Large intestine (tissue), 12 donors: ENCODE measurements at places on chromosomes 5 and 9.

GRCh38 chr5:141623611-141624010 lies 4.8 kb upstream of the DIAPH1 start:
- no peak for DNase-seq

DNA sequence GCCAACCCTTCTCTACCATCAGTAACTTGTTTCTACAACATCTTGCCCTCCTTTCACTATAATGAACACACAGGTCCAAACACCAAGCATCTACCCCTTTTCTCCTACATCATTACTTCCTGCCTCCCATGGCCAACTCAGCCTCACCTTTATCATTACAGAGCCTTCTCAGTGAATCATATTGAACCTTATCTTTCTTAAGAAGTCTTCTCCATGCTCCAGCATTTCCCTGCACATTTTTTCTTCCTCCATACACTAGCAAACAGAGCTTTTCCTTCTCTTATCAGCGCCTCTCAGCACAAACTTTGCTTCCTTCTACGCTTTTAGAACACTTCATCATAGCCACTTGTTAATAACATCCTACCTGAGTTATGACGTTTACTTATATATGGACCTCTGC lies 148.2 kb downstream of the ARL15 start:
- DNase-seq, result no peak

DNA sequence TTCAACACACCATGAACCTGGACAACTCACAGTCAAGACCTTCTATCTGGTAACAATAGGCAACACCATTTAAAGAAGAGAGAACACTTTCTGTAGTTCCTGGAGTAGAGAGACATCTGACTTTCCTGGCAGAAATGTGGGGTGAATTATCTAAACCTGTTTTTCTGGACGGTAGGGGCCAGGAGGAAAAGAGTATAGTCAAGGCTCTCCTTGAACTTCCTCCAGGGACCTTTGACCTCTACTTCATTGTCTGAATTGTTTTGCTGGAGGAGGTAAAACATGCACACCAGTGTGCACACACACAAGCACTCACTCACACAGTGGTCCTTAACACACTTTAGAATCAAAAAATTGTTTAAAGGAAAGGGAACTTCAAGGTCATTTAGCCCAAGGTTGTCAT lies 13.2 kb downstream of the S100Z start:
- peak; percentile 69 for DNase-seq

DNA sequence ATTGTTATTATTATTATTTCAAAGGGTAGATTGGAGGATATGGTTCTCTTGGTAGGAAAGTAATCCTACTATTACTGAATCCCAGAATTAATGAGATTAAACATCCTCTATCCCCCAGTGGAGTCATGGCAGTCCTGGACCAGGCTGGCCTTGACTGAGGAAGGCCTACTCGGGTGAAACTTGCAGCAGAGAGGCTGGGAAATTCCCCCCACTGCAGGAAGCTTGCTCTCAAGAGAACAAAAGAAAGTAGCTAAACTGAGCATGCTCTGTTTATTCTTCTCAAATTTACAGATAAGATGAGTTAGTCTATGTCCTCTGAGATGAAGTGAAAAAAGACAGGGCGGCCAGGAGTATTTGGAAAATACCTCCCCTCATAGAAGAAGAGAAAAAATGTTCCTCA lies 233.9 kb upstream of the RPS23 start:
- no peak for DNase-seq

- DNase-seq, result no peak
These were observed 847 bp upstream of the GABRB2 start for GRCh38 chr5:161547406-161547737.

GRCh38 chr9:35107297-35108290 lies 4.7 kb upstream of the STOML2 start:
- no peak for DNase-seq

- DNase-seq, result no peak
These were observed 4.3 kb downstream of the ATP6V1G1 start for GRCh38 chr9:114591849-114592248.

DNA sequence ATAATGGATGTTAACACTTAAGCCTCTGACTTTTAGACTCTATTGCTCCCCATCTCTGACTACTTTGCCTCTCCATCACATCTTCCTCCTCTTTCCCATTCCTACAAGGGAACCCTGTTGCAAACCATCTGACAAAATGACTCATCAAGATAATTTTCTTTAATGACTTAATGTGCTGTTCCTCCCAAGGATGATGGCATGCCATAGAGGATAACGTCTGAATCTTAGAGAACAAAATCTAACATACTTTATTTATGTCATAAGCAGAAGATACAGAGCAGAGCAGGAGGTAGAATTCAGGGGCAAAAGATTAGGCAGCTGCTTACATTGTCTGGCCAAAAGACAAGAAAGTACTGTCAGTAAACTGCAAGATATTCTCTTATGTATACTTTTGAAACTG lies 76.8 kb downstream of the FGF10 start:
- DNase-seq, result no peak

DNA sequence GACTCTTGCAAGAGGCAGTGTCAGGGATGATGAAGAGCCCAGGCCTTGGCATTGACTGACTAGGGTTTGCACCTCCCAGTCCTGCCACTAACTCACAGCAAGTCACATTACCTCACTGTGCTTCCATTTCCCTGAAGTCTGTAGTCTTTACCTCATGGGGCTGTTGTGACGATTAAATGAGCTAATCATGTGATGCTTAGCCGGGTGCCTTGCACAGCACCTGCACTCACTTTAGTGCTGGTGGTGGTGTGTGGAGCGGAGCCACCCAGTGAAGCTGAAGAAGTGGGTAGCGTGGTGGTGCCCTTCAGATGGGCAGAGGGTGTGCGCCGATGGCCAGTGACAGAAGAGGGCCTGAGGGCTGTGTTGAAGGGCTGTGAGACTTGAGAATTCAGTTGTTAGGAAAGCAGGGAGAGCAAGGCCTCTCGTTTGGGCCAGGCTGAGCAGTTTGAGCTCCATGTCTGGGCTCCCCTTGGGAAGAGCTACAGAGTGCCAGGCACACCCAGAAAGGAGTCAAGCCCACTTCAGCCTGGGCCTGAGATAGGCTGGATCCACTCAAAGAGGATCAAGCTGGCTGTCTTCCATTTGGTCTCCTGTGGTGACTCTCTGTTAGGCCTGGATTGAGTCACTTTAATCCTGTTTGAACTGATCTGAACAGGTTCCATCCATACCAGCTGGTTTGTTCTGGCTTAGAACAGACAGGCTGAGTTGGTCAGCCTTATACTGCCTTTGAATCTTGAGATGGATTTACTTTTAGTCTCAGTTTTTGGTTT lies 42.5 kb downstream of the RALGPS1 start:
- DNase-seq, result no peak

DNA sequence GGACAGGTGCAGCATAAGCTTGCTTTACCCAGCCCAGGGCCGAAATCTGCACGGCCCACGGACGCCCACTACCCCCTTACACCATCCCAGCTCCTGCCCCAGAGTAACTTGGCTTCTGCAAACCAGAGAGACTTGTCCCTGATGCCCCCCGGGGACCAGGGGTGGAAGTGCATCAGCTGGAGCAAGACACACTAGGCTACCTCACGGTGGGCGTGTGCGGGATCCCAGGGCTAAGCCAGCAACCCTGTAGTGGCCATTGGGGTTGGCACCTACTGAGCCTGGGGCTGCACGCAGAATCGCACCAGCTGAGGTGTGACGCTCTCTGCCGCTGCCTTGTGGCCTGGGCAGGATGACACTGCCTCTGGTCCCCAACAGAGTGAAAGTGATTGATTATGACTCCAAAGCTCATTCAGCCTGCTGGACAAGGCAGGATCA lies 6.1 kb upstream of the ZNF79 start:
- peak; percentile 65 for DNase-seq

- no peak for DNase-seq
These were observed 9.0 kb downstream of the CREBRF start for GRCh38 chr5:173065155-173065554.

DNA sequence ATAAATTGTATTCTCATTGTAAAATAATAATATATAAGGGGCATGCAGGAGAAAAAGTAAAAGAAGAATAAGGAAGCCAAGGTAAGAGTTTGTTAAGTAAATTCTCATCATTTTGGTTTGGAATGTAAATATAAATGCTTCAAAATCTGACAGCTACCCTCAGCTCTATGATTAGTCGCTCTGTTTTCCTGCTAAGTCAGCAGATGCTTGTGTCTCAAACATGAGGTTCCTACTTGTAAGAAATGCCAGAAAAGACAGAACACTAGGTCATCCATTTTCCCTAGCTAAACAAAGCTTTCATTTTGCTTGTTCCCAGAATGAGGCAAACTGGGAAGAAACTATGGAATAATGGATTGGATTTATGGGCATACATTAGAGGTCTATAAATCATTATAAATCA lies 293.1 kb downstream of the DMRTA1 start:
- DNase-seq, result no peak

- no peak for DNase-seq
These were observed 121.0 kb downstream of the NREP start for GRCh38 chr5:111635916-111636570.

- DNase-seq, result no peak
These were observed 739.0 kb downstream of the DTWD2 start for GRCh38 chr5:118249386-118249785.

- no peak for DNase-seq
These were observed 309.6 kb upstream of the CCNH start for GRCh38 chr5:87722286-87722685.

- no peak for DNase-seq
These were observed 312.1 kb downstream of the CDH12 start for GRCh38 chr5:22541037-22541436.

DNA sequence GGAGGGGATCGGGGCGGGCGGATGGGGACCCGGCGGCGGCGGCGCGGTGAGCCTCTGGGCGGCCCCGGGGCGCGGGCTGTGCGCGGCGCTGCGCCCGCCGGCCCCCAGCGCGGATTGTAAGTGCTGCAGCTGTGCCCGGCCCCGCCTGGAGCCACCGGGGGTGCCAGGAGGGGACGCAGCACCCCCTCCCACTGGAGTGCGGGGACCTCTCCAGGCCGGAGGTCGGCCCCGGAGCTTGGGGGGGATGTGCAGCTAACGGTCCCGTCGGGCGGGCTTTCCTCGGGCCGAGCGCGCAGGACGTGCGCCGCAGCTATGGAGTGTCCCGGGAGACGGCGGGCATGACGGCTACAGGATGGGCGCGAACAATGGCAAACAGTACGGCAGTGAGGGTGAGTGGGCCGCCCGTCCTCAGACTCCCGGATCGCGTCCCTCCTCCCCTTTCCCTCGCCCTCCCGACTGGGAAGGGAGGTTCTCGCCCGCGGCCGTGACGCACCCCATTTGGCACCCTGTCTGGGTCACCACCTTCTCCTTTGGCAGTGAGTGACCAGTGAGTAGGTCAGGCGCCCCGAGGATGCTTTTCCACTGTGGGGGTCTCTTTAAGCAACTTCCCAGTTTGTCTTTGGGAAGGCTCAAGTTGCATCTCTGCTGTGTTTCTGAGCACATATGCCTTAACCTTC lies 483 bp downstream of the FBXL7 start:
- DNase-seq, result peak; percentile 42

GRCh38 chr5:137201876-137202275 lies 297.2 kb downstream of the SPOCK1 start:
- DNase-seq, result no peak

DNA sequence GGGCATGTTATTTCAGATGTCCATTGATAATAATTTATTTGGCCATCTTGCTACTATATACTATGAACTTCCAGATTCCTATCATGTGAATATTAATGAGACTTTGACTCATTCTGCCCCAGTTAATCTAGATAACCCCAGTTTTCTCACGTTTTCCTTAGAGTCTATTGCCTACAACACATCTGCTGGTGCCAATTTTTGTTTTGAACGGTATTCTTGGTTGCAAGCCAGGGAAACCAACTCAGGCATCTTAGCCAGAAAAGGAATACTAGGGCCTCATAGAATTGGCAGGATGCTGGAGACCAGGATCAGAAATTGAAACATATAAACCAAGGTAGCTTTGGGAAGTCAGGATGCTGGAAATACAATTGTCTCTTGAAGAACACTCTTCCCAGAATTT lies 28.0 kb upstream of the NPR3 start:
- no peak for DNase-seq

DNA sequence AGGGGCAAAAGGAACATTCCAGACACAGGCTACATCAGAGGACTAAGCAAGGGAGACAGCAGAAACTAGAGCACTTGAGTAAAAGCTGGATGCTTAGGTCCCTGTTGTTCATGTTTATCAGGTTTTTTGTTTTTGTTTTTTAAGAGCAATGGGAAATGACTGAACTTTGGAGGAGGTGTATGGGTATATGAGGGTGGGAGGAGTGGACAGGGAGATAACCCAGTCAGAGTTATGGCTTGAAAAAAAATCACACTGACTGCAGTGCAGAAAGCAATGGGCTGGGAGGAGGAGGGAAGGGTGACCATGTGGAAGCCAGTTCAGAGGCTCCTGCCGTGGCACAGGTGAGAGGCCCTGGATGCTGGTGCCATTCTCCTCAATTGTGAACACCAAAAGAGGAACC lies 77.6 kb downstream of the CD180 start:
- no peak for DNase-seq

DNA sequence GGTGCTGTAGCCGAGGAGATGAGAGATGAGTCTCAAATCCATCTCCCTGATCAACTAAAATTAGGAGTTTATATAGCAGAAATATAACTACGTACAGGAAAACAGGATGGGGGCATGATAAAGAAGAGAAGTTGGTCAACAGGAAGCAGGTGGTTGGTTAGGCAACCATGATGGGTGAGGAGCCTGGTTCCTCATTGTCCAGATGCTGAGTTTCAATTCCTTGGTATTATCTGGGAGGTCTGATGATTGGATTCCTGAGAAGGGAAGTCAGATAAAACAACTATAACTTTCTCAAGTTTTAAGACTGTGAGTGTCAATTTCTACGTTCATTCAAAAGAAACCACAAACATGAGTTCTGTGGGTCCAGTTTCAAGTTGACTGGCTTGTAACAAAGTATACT lies 323.9 kb downstream of the MTRR start:
- DNase-seq, result no peak

DNA sequence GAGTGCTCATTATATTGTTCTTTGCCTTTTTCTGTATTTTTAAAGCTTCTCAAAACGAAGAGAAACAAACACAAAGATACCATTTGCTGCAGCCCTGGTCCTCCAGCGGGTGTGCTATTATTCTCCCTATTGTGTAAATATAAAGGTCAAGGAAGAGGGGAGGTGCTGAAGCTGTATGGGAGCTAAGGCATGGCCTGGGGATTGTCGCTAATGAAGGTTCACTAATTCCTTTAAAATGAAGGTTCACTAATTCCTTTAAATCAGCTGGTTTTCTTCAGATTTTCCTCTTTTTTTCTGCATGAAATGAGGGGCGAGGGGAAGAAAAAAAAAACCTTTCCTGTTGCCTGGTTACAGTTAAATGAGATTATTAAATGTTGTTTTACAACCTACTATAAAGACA lies 74.5 kb upstream of the MAP1B start:
- no peak for DNase-seq

GRCh38 chr9:69899491-69899890 lies 78.9 kb downstream of the CFAP95 start:
- DNase-seq, result no peak

DNA sequence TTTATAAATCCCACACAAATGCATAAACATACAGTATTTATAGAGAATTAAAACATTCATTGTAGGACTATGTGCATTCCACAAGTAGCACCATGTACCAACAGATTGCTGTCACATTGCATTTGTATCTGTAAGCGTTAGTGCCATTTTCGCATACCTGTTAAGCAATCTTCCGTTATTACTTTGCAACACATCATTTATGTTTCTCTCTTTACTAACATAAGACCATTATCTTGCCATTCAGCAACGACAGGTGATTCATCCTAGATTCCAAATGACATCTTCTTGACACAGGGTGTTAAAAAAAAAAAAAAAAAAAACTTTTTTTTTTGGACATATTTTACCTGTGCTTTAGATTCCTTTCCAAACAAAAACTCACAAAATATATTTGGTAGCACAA lies 511.8 kb downstream of the ELAVL2 start:
- no peak for DNase-seq

- no peak for DNase-seq
These were observed 224.6 kb downstream of the TLE4 start for GRCh38 chr9:79796411-79796810.
